ENCODE measurements at places on chromosomes 6 and 20.

- DNase-seq, result no peak
These were observed 313.1 kb downstream of the LRFN2 start for GRCh38 chr6:40274058-40274457.

GRCh38 chr6:56890683-56891429 is 64.1 kb upstream of the BEND6 start:
- peak; percentile 59 for DNase-seq

- no peak for DNase-seq
These were observed 320.2 kb upstream of the CHD6 start for GRCh38 chr20:41938353-41938752.

- DNase-seq, result no peak
These were observed 915.2 kb downstream of the TFAP2A start for GRCh38 chr6:9499709-9500108.

DNA sequence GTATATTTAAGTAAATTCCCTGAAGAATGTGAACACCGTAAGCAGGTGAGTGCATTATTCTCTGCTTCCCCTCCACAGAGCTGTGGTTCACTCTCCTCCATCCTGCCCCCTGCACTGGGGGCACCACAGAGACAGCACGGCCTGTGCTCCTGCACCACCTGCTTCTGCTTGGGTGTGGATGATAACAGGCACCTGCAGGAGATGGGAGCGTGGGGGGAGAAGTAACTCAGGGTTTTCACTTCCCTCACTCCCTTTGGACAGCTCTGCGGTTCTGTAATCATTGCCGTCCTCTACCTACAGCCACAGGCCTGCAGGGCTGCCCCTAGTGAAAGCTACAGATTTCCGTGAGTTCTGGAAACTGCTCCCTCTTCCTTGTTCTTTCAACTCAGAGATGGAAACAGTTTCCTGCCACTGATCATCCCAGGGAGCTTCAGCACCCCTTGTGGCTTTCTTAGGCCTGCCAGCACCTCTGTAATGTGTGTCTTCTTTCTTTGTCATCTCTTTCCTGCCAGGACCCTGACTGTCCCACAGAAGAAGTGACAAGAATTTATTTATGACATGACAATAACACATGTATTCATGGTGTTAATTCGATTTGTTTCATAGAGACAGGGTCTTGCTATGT is 21.3 kb upstream of the MICB start:
- no peak for DNase-seq

GRCh38 chr20:58975353-58975752 is 5.7 kb upstream of the NELFCD start:
- DNase-seq, result no peak

DNA sequence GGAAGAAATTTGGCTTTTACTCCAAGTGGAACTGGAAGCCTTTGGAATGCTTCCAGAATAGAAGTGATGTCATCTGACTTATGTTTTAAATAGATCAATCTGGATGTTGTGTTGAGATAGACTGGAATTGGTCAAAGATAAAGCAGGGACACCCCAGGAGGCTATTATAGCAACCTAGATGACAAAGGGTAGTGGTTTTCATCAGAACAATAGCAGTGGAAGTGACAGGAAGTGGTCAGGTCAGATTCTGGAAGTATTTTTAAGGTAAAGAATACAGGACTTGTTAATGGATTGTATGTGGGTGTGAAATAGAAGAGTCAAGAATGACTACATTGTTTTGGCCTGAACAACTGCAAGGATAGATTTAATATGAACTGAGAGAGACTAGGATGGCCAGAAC is 191.4 kb downstream of the ADGRB3 start:
- DNase-seq, result no peak

DNA sequence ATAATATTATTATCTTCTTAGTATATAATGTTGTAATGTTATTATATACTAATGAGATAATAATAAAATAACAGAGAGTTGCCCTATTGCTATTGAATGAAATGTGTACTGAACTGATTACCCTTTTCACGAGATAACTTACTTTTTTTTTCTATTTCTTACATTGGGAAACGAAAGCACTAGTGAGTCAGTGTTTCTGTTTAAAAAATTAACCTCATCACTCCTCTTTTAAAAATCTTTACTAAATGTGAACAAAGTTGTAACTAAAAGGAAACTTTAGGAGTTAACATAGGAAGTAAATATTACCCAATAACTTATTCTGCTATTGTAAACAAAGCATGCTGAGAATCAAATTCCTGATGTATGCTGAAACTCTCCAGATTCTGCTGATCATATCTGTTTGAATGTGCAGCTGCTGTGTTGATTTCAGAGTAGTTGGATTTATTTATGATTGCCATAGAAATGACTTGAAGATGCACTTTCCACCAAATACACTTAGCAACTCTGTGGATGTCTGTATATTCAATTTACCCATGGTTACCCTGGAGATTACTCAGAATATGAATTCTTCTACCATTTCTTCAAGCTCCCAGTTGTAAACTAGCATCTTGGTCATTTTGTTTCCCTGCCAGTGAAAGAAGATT is 523.4 kb downstream of the TENT5A start:
- DNase-seq, result no peak

GRCh38 chr6:113909224-113909856 is 52.2 kb downstream of the MARCKS start:
- DNase-seq, result peak; percentile 63

GRCh38 chr20:23857962-23858595 is 21.5 kb downstream of the CST5 start:
- no peak for DNase-seq

DNA sequence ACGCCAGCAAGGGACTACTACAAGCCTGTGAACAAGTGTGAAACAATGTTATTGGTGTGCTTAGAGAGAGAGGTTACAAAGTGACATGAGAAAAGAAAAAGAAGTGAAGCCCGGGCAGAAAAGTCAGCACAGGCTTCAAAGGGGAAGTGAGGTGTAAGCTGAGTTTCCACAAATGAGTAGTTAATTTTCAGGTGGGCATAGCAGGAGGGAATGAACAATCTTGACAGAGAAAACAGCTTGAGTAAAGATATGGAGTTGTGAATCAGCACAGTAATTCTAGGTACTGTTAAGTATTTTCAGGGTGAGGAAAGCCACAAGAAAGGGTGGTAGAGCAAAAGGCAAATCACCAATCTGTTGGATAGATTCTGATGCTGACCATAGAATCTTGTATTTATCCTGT is 4.3 kb downstream of the KCNQ5 start:
- DNase-seq, result no peak

DNA sequence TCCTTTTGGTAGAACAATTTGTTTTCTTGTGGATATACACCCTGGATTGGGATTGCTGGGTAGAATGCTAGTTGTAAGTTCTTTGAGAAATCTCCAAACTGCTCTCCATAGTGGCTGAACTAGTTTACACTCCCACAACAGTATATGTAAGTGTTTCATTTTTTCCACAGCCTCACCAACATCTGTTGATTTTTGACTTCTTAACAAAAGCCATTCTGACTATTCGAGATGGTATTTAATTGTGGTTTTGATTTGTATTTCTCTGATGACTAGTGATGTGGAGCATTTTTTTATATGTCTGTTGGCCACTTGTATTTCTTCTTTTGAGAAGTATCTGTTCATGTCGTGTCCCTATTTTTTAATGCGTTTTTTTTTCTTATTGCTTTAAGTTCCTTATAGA is 444.1 kb downstream of the CBLN4 start:
- no peak for DNase-seq

DNA sequence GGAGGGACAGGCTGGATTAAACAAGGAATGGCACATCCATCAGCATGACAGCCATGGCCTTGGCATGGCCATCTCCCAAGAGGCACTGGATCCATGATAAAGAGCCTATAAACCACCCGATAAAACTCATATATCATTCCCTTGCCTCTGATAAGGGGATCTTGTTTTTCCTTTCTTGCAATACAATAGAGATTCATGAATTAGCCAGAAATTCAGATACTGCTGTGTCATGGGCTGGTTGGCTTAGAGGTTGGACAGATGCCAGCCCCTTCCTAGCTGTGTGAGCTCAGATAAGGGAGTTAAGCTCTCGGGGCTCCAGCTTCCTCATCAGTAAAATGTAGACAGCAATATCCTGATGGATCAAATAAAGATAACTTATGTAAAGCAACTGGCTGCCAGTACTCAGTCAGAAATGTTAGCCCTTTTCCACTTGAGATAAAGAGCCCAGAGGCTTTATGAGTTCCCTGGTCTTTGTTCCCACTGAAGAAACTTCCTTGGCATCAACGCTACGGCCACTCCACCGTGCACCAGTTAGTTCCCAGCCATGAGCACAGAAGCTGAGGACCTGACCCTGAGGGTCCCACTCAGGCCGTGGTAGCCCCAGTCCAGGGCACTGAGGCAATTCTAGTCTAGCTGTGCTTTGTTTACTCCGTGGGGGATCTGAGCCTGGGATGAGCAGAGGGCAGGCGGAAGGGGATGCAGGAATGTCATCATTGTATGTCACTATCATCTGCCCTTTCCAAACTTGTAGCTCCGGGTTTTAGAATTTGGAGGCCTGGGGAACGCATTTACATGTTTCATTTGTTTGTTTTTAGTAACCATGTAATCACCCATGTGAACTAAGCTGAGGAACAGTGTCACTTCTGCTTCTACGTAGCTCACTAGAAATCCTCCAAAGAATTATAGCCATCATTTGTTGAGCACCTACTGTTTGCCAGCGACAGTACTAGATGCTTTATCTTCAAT is 67.2 kb upstream of the TBC1D7 start:
- peak; percentile 24 for DNase-seq

DNA sequence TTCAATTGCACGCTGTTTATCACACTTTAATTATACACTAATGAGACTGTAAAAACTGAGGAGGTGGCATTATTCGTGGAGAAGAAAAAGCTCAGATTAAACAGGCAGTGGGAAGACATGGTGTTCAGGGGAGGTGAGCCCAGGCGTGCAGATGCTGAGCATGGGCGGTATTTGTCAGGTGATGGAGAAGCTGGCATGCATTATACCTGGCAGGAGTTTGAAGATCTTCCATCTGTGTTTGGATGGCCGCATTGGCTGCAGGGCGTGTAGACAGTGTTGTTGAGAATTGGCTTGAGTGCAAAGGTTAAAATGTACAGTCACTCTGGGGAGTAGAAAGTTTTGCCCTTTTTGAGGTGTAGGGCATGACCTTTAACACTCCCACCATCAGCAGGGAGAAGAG is 213.8 kb downstream of the ERMARD start:
- DNase-seq, result no peak

- DNase-seq, result no peak
These were observed 39.4 kb downstream of the ZBTB46 start for GRCh38 chr20:63791497-63792156.

- peak; percentile 42 for DNase-seq
These were observed 683.3 kb downstream of the QKI start for GRCh38 chr6:164097551-164098398.

Measured in HTR-8/SVneo (cell line).